ENCODE measurements at places on chromosomes 7 and 10.

- DNase-seq, result no peak
Measured at GRCh38 chr7:116438267-116438666, 61.3 kb upstream of the CAV2 start.

DNA sequence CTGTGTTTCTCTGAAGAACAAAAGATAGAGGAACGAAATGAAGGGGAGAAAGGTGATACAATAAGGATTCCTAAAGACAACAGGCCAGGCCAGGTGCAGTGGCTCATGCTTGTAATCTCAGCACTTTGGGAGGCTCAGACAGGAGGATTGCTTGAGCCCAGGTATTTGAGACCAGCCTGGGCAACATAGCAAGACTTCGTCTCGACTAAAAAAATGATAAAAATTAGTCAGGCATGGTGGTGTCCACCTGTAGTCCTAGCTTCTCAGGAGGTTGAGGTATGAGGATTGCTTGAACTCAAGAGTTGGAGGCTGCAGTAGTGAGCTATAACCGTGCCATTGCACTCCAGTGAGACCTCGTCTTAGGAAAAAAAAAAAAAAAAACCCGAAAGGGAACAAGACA lies 41.4 kb upstream of the FAM3C start:
- no peak for DNase-seq

- no peak for DNase-seq
Measured at GRCh38 chr7:84331616-84332015, 137.0 kb upstream of the SEMA3A start.

DNA sequence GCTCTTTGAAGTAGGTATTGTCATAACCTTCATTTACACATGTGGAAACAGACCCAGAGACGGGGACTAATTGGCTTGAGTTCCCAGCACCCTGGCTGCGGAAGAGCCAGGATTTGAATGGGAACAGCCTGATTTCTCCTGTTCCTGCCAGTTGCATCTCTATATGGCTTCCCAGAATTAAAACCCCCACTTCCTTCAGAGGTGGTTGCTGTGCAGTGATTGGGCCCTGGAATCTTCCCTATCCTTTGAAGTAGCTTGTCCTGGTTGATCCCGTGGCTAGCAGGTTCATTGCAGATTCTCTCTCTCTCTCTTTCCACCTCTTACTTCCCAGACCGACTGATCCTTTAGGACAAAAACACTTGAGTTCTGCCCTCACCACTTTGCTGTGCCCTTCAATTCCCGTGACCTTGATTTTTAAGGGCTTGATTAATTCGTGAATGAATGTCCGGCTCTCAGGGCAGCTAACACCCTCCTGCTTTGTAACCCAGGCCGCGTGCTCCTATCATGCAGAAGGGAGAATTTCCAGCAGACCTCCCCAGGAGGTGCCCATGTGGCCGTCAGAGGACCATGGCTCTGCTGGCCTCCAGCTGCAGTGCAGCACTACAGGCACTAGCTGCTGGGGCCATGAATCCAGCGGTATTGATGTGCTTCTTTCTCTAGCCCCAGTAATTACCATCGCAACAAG lies 120.6 kb upstream of the AGK start:
- no peak for DNase-seq

- no peak for DNase-seq
Measured at GRCh38 chr10:129028451-129028850, 438.6 kb upstream of the MGMT start.

GRCh38 chr10:17432723-17433122 lies 21.7 kb downstream of the ST8SIA6 start:
- DNase-seq, result no peak

DNA sequence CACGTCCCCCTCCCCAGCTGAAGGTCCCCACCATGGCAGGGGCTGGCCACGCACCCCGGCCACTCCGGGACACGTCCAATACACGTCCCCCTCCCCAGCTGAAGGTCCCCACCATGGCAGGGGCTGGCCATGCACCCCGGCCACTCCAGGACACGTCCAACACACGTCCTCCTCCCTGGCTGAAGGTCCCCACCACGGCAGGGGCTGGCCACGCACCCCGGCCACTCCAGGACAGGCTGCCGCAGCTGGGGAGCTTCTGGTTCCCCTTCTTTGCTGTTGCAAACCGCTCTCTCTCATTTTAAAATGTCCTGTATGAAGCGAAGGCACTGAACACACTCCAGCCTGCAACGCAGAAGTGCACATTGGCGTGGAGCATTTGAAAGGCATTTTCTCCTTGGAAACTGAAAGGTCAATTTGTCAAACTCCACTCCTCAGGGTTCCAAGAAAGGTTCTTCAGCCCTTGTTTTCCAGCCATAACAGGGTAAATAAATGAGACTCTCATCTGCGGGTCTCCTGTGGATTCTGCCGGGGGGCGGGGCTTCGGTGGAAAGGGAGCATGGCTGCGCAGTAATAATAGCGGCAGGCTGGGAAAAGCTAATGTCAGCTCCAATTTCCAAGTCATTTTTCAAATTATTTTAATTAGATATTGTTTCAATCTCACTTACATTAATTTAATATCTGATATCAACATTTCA lies 580.3 kb downstream of the DNAJB6 start:
- no peak for DNase-seq

- no peak for DNase-seq
Measured at GRCh38 chr10:3481496-3481895, 303.5 kb downstream of the KLF6 start.

Data from caudate nucleus (tissue), 63 donors.